Activated T-cell treated with anti-CD3 and anti-CD28 coated beads for 4 hours (primary cell): ENCODE measurements at places on chromosomes 3 and 15.

DNA sequence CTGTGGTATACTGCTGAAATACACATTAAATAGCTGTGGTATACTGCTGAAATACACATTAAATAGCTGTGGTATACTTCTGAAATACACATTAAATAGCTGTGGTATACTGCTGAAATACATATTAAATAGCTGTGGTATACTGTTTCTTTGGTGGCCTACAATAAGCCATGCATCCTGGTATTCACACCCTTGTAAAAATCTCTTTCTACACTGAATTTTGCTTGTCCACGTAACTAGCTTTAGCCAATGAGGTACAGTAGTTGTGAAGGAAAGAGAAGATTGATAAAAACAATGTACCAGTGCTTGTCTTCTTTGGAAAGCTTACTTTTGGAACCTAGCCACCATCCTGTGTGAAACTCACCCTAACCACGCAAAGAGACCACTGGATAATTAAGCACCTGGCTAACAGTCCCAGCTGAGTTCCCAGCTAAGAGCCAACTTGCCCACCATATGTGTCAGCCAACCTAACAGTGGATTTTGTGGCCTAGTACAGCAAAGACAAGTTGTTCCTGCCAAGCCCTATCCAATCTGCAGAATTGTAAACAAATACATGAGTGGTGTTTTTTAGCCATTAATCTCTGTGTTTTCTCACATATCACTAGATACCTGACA is 103.4 kb upstream of the MELTF start:
- no peak for DNase-seq

- DNase-seq = no peak
Observed at GRCh38 chr3:193825617-193826016, 232.6 kb downstream of the OPA1 start.

DNA sequence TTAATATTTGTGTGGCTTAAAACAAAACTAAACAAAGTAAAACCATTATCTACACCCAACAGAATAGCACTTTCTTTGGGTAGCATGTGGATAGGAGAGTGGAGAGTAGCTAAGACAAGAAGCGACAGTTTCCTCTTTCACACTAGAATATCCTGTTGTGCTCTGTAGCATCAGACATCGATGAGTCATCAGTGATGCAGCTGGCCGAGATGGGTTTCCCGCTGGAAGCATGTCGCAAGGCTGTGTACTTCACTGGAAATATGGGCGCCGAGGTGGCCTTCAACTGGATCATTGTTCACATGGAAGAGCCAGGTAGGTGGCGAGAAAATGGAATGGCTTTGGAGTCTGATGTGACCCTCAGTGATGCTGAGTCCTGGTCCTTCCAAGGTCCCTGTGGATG is 108.1 kb downstream of the USP13 start:
- no peak for DNase-seq

DNA sequence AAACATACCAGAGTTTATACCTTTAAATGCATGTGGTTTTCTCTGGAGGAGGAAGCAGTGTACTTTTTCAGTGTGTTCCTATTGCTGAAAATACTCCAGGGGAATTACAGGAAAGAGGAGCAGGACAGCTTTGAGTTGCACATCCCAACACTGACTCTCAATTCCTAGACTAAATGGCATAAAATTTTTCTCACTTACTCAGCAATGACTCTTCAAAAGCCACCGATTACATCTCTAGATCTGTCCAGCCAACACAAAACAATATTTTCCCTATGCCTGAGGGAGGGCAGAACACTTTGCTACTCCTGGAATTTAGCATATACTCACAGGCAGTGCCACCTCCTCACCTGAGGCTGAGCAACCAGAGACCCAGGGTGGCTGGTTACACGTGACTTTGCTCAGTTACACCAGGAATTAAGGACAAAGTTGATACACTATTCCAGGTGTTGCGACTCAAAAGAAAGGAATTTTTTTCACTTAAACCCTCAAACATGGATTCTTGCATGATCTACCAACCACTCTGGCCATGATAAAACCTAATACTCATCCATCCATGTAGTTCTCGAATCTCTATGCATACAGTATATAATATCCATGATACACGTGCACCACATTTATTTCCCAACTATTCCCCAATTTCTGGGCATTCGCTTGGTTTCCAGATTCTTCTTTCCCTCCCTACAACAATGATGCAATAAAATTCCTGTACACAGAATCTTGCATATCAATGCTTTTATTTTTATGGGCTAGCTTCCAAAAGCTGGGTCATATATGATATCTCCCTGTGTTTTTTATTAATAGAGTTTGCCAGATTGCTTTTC is 194.6 kb downstream of the THRB start:
- DNase-seq = no peak

GRCh38 chr3:94716326-94717018 is 653.6 kb downstream of the NSUN3 start:
- no peak for DNase-seq

GRCh38 chr3:10344147-10344943 is 23.4 kb upstream of the SEC13 start:
- DNase-seq = peak; percentile 39

GRCh38 chr3:171971919-171972514 is 67.4 kb upstream of the FNDC3B start:
- no peak for DNase-seq

GRCh38 chr15:27070841-27071240 is 99.9 kb downstream of the GABRG3 start:
- DNase-seq = no peak

DNA sequence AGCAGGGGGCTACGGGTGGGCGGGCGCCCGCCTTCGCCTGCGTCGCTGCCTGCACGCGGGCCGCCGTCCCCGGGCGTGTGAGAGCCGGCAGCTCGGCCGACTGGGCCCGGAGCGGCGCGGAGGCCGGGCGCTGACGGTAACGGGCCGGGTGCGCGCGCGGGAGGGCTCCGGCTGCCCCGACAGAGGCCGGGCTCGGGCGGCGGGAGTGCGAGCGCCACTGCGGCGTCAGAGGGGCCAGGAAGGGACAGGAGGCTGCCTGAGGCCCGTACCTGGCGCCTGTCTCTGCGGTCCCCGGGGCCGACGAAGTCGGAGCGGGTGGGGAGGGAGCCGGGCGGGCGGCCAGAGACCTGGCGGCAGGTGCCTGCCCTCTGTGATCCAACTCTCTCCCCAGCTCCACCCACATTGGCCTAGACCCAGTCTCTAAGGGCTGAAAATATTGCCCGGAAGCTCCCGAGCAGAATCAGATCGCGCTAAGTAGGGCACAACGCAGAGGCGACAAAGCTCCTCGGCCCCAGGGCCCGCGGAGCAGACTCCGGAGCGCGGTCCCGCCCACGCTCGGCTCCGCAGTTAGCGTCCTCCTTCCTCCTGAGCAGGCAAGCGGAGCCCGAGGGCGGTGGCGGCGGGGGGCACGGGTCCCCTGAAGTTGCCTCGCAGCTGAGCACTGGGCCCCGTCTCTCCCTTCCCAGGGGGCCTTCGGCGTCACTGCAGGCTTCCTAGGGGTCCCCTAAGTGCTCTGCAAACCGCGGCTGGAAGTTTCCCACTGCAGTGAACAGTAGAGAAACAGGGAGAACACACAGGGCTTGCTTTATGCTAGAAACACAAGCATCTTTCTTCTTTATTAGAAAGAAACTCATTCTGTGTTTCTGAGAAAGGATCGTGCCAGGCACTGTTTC is at the start of gene MAN2A2:
Gene MAN2A2 (plus strand): TSS at position 463 of the 893 bp plus-strand sequence. CDS start 906 bp downstream, outside the sequence.
- peak; percentile 73 for DNase-seq

- DNase-seq = no peak
Observed at GRCh38 chr3:98540346-98540745, 8.6 kb downstream of the GPR15 start.

DNA sequence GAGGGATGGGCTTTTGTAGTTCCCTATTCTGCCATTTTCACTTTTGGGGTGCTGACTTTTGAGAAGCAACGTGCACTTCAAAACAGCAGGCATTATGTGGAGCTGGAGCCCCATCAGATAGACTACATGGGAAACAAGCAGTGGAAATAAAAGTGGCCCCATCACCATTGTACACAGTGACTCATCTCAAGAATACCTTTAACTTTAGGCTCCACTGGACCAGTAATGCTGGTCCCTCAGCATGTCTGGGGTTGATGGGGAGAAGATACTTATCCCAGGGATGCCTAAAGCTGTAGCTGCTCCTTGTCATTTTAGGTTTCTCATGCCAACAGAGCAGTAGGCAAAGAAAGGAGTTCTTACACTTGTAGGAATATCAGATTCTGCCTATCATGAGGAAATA is 45.0 kb downstream of the LSM3 start:
- DNase-seq = no peak
